ENCODE measurements at places on chromosomes 3 and 15.

GRCh38 chr15:52317688-52318087 lies 22.1 kb upstream of the MYO5C start:
- no peak for DNase-seq

- no peak for DNase-seq
Measured at GRCh38 chr15:57334257-57334656, 42.0 kb upstream of the CGNL1 start.

- no peak for DNase-seq
Measured at GRCh38 chr15:79373728-79374127, 58.4 kb upstream of the MINAR1 start.

DNA sequence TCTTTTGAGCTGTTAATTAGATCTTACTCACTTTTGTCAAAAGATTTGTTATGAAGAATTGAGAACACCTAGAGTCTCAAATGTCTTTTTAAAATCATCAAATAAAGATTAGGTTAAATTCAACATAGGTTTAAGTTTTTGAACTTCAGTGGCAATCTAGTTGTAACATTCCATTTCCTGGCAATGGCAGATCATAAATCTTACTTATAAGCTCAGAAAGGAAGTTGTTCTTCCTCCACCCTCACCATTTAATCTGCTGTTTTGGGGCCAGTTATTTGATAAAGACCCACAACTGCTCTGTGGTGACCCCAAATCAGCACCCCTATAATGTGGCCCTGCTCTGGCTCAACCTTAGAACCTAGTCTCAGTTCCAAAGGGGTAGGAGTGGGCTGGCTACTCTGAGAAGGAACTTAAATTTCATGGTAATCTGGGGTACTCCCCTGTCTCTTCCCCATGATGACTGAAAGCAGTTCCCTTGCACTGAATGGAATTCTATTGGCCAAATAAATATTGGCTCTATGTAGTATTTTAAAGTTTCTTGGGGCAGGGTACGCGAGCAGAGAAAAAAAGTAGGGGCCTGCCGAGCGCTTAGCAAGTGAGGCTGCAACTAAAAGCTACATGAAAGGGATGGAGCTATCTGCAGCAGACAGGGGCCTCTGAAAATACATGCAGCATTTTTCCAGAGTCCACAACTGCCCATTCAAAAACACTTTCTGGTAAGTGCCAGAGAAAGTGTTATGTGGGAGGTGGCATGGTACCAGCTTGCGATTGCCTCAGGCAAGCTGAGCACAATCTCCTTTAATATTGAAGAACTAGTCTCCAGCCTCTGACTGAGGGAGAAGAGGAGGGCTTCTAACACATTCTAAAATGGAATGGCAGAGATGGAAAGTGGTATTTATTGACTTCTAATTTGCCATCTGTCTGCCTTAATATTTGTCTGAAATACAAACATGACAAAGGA lies 103.6 kb upstream of the RASGRP1 start:
- DNase-seq, result no peak

DNA sequence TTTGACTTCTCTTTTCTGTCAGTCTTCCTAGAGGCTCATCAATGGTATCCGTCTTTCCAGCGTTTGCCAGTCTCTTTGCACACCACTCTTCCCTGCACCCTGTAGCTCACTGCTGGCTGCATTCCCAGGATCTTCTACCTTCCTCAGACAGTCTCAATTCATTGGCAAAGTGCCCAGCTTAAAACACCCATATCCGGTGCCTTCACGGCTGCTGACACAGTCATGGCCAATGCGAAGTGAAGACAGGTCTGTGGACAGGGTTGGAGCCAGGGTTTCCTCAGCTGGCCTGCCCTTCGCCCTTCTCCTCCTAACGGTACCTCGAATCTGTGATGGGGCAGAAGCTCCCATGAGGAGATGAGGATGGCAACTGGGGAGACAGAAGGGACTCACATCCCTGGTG lies 36.1 kb downstream of the PTH1R start:
- DNase-seq, result no peak

DNA sequence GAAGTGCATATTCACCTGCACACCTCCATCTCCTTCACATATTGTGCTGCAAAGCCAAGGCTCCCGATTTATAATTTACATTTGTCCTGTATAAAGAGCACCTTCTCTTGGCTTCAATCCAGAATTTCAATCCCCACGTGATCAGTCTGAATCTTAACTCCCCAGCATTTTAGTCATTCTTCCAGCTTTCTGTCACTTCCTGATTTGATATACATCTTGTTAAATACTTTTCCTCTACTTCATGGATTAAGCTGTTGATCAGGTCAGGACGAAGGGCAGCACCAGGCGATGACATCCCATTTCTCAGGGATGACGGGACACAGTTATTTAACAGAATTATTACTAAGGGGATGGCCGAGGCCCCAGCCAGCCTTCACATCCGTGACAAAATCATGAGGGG lies 212.5 kb downstream of the EPHB1 start:
- no peak for DNase-seq

DNA sequence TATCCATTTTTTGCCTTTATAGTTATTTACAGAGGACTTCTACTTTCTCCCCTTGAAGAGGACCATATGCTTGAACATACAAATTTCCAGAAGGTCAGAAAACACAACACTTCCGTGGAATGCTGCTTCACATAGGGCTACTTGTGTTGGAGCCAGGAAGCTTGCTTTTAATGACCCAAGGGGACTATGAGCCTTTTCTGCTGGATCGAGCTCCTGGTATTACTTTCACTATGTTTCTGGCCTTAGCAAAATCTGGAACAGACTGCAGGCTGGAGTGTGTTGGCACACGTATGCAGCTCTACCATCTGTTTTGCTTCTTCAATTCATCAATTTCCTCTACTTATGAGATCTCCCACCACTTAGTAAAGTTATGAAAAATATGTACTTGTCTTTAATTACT lies 69.3 kb upstream of the CBLB start:
- DNase-seq, result no peak

DNA sequence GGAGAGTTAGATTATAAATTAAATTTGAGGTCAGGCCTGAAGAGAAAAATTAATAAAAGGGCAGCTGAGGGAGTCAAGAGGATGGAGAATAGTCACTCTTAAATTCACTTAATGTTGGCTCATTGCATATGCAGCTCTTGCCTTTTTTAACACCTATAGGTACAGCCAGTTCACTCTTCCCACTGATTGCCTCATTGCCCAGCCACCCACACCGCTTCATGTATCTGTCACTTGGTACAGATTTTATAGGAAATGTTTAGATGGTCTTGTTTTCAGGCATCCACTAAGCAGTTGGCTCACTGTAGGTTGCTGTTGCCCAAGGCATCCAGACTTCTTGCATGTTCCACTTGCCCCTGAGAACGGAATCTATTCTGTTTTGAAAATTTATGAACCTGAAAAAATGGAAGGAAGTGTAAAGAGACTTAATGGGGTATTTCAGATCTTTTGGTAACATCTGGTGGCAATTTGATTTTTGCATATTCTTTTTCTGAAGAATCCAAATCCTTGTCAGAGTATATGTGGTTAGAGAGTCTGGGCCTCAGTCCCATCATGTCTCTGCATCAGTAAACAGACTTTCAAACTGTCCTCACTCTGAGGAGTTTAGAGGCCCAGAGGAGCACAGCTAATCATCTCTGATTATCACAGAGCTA lies 151.9 kb downstream of the RBPMS2 start:
- no peak for DNase-seq

DNA sequence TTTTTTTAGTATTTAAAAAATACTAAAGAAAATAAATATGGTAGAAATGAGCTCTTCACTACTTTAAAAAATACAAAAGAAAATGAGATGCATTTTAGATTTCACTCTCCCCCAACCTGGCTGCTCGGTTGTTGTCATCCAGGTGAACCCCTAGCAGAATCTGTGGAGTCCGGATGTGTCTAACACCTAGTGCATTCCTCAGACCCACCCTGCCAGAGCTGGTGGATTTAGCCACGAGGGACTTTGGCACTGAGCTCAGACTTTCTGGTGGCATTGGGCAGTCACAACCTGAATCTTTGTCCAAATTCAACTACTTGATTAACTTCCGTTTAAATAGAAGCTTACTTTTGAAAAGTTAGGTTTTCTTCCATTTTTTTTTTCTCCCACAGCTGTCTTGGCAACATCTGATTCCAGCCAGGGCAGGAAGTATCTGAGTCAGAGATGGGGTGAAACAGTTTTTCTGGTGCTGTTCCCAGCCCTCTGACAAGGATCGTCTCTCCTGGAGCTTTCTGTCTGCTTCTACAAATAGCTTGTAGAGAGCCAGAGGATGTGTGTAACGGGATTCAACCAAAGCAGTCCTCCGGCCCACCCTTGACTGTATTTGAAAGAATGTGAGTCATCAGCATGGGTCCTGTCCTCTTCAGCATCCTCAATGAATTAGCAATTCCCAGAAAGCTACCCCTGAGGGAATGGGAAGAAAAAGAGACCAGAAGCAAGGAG lies 301.8 kb upstream of the MCTP2 start:
- DNase-seq, result no peak

DNA sequence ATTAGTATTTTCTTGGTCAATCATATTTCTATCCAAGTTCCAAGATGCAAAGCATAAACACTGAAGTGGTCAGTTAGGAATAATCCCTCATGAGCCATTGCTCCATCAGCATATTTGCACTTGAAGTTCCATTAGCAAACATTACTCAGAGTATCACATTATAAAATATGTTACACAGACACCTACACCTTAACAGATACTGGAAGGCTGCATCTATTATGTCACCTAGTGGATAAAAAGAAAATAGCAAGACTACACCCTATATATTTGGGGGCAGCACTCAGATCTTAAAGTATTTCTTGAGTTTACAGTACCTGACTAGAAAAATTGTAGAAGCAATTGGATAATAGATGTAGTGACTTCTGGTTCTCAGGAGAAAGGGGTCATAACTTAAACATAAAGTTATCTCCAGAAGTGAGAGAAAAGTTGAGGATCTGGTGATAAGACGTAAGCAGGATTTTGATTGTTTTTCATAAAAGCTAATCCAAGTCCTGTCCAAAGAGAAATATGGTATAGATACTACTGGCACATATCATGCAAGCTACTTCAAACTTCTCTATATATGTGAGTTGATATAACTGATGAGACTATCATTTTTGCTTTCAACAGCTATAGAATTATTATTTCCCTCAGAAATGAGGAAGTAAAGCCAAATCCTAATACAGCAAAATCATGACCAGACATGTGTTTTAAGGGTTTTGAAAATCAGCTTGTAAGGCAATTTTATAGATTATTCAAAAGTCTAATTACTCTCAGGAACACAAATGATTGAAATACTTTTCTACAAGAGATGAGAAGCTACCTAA lies 422.2 kb downstream of the GBE1 start:
- no peak for DNase-seq

- no peak for DNase-seq
Measured at GRCh38 chr3:1183320-1184048, 90.7 kb downstream of the CNTN6 start.

- no peak for DNase-seq
Measured at GRCh38 chr15:95458721-95459120, 871.8 kb upstream of the NR2F2 start.

DNA sequence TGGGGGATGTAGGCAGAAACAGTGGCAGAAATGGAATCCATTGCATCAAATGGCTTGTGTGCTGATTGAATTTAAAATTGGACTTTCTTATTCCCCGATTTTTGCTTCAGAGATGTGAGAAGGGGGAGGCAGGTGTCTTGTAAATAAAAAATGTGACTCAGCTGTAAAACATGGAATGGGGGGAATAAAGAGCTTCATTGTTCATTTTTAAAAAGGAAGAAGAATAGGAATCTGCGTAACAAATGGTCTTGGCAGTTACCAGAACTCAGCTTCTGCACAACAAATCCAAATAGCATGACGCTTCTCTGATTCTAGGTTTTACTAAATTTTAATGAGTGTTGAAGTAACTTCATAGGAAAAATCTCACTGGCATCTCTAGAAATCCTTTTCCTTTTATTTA lies 323.9 kb upstream of the GBE1 start:
- no peak for DNase-seq

DNA sequence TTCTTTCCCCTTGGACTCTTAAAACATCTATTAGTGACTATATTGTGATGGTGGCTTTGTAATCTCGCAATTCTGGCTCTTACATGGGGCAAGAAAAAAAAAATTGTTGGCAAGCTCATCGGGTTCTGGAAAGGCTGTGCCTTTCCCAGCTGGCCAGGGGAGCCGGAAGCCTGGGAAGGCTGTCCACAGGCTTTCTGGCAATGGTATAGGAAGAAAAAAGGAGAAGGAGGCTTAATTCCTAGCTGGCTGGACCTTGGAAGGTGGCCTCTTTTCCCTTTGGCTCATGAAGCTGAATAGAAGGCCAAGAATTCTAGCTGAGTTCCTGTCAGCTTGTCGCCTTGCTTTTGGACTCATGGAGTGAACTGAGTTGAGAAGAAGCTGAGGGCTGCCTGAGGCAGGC lies 243.5 kb upstream of the SEMA6D start:
- no peak for DNase-seq

DNA sequence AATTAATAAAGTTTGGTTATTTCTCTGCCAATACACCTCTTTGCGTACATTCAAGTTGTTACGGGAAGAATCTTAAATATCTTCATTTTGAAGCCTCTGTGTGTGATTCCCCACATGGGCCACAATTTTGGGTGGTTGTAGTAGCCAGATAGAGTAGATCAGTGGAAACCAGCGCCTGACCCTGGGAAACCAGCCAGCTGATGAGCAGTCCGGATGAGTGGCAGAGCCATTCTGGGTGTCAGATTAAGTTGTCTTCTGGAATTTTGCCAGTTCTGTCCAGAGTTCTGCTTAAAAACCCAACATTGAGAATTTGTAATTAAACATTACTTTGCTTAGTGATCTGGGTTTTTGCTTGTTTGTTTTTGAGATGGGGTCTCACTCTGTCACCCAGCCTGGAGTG lies 49.7 kb downstream of the MRPS25 start:
- no peak for DNase-seq

DNA sequence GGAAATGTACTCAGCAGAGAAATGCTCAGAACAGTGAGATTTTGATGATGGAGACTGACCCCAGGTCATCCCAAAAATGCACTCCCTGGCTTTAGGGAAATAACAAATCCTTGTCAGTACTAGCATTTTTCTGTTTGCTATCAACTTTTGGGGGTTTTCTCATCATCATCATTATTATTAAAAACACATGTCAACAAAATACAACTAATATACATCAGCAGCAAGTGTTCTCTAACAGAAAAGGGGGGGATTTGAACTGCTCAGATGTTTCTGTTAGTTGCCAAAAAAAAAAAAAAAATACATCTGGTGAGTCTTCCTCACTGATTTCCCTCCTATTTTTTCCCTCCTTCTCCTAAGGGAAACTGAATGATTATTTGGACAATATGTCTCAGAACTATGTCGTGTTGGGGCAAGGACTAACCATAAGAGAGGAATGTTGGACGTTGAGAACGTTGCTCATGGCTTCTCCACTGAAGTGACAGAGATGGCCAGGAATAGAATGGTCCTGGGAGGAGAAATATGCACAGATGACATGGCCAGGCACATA lies 230.0 kb upstream of the MCTP2 start:
- DNase-seq, result no peak

DNA sequence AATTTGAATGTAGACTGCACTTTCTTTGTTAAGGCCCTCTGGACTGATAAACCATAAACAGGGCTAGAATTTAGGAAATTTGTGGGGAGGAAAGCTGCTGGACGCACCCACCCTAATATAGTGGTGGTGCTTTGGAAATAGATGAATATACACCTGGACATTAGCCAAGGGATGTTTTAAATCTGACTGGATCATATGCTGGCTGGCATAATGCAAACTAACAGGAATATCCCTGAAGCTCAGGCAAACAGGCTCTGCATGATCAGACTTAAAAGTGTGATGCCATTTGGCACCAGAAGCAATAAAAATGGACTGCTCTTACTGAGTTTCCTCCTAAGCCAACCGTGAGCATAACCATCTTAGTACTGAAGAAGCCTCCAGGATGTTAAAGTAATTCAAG lies 465.8 kb upstream of the ROBO1 start:
- no peak for DNase-seq

- no peak for DNase-seq
Measured at GRCh38 chr3:142040941-142041491, 108.3 kb downstream of the TFDP2 start.
